Left colon (tissue), 2 donors: ENCODE measurements at places on chromosomes 3 and 15. TPM values are rescaled to one million over a fixed set of nuclear protein-coding genes. Genes with fewer than 3 reads are reported as not detected.

Gene KCNAB1
- 0.70 TPM for total RNA-seq

Gene CCRL2
- 19.4 TPM for total RNA-seq

Gene ZBTB20
- total RNA-seq, result 27.1 TPM

Gene CORO2B
- 0.67 TPM for total RNA-seq

Gene TJP1
- total RNA-seq, result 86.4 TPM

Gene MEF2A
- 35.3 TPM for total RNA-seq

Gene ROBO1
- total RNA-seq, result 3.0 TPM

Gene SLC35G2
- total RNA-seq, result 0.84 TPM

Gene IL17RE
- total RNA-seq, result 88.7 TPM

Gene POLQ
- total RNA-seq, result 3.0 TPM

Gene SCAMP5
- 4.5 TPM for total RNA-seq

Gene BSN
- total RNA-seq, result 0.25 TPM

Gene FBXO40
- total RNA-seq, result not detected

Gene AGBL1
- 0.34 TPM for total RNA-seq
